ENCODE measurements at places on chromosomes 1 and 21.
A peak's percentile ranks its signal among the peaks of the same experiment; 100 is the strongest.

DNA sequence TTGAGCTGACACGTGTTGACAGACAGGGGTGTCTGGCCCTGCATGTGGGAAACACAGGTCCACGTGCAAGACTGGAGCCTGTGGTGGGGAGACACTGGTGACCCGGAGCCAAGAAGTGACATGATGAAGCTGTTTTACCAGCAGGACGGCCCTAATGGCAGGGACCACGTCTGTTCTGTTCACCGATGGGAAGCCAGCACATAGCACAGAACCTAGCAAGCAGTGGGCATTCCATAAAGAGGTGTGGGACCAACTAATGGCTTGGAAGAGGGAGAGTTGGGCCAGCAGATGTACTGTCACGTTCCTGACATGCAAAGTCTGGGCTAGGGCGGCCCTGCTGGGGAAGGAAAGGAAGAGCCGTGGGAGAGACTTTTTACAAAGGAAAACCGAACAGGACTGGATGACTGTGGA is 15.3 kb downstream of the NAV1 start:
- H3K36me3 ChIP-seq = no peaks in the 10 kb centered on the region
- DNase-seq = no peak
- H3K27me3 ChIP-seq = peaks cover 5% of the 10 kb centered on the region
- H3K4me3 ChIP-seq = no peak overlapping the region
- H3K27ac ChIP-seq = no peak overlapping the region

DNA sequence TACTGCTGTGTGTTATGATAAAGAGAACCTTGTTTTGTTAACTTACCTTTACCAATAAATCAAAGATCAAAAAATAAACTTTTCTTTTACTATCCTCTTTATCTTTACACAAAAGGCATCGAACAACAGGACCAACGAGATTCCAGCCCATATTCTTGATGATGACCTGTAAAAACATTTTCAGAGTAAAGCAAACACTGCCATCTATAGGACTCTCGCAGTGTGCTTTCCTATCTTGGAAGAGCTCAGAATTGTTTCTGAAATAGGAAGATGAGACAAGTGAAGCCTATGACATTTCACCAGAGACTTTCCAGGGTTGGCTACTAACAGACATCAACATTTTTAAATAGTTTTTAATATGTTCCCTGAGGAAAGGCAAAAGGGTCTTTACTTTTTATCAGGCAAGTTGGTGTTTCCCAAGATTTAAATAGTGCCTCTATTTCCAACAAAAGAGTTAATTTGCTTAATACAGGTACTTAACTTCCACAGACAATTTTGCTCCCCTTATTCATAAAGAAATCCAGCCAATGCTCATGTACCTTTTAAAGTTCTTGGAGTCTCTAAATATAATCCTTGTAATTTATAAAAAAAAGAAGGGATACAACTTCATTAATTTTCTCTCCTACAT is 7.3 kb downstream of the GLMN start:
- DNase-seq = no peak
- no peaks in the 10 kb centered on the region for H3K27me3 ChIP-seq
- no peak overlapping the region for H3K27ac ChIP-seq
- no peak overlapping the region for H3K4me3 ChIP-seq

DNA sequence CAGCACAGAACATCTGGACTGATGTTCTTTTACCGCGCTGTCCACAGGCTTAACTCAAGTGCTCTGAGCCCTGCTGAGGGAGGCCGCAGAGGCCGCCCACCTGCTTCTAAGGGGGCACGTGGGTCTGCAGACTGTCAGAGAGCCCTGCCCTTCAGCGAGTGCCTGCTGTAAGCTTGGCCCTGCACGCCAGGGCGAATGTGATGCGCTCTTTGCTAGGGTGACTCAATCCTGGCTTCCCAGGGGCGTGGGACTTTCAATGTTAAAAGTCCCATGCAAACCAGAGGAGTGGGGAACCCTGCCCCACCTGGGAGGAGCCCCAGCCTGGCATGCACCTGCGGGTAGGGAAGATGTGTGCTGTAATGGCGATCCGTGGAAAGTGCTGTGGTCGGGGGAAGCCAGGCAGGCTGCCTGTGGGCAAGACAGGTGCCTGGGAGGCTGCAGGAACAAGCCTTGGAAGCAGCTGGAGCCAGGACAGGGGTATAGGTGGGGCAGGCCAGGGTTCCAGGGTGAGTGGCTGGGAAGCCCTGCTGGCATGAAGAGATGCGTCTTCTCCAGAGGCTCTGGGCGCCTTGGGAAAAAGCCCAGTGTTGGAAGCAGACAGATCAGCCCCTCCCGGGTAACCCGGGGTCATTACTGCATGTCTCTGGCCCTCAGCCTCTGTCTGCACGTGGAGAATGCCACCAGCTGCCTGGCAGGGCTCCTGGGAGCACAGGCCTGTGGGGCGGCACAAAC is 594 bp upstream of the PANK4 start:
- peaks cover 14% of the 10 kb centered on the region for H3K27me3 ChIP-seq
- peaks cover 5% of the 10 kb centered on the region for H3K36me3 ChIP-seq
- peak; percentile 77 for DNase-seq
- peak overlapping the region; percentile 96 for H3K4me3 ChIP-seq
- peak overlapping the region; percentile 91 for H3K27ac ChIP-seq
- H3K4me1 ChIP-seq = peaks cover 38% of the 10 kb centered on the region

- H3K36me3 ChIP-seq = peaks cover 3% of the 10 kb centered on the region
- DNase-seq = no peak
- peaks cover 52% of the 10 kb centered on the region for H3K27me3 ChIP-seq
- no peak overlapping the region for H3K27ac ChIP-seq
Observed at GRCh38 chr1:20187103-20187812, 940 bp upstream of the PLA2G2C start.

DNA sequence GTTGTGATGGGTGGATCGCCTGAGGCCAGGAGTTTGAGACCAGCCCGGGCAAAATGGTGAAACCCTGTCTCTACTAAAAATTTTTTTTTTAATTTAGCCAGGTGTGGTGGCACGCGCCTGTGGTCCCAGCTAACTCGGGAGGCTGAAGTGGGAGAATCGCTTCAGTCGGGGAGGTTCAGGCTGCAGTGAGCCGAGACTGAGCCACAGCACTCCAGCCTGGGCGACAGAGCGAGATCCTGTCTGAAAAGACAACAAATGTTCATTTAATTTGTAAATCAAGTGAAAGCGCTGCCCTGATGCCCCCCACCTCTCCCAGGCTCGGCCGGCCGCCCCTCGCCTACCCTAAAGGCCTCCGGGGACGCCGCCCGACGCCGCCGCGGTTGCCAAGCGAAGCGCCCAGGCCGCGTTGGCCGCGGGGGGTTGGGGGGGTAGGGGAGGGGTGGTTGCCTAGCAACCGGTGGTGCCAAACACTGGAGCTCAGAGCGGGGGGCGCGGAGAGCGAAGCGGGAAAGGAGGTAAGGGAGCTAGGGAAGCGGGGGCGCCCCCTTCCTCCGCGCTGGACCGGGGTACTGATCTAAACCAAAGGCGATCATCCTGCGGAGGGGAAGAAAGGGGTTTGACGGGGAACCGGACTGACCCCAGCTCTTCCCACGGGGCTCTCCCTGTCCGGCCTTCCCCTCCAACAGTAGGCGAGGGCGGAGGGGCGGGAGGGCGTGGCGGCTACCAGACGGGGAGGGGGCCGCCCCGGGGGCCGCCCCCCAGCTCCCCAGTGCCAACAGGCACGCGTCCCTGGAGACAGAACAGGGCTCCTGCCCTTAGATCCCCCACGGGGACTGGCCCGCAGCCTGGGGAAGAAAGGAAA is at the start of gene TEKT2:
Gene TEKT2, plus strand, starts transcription at position 460 of the 862 bp plus-strand sequence. CDS start 828 bp downstream, outside the sequence.
- DNase-seq = no peak
- H3K36me3 ChIP-seq = no peaks in the 10 kb centered on the region
- H3K27me3 ChIP-seq = peaks cover 22% of the 10 kb centered on the region
- peak within 1 kb of the TSS; percentile 76 for H3K4me3 ChIP-seq
- H3K4me1 ChIP-seq = no peaks in the 10 kb centered on the region

- no peak overlapping the region for H3K27ac ChIP-seq
- no peak overlapping the region for H3K4me3 ChIP-seq
- no peaks in the 10 kb centered on the region for H3K36me3 ChIP-seq
- H3K4me1 ChIP-seq = no peaks in the 10 kb centered on the region
Observed at GRCh38 chr1:118217141-118217838, 32.3 kb upstream of the SPAG17 start.

DNA sequence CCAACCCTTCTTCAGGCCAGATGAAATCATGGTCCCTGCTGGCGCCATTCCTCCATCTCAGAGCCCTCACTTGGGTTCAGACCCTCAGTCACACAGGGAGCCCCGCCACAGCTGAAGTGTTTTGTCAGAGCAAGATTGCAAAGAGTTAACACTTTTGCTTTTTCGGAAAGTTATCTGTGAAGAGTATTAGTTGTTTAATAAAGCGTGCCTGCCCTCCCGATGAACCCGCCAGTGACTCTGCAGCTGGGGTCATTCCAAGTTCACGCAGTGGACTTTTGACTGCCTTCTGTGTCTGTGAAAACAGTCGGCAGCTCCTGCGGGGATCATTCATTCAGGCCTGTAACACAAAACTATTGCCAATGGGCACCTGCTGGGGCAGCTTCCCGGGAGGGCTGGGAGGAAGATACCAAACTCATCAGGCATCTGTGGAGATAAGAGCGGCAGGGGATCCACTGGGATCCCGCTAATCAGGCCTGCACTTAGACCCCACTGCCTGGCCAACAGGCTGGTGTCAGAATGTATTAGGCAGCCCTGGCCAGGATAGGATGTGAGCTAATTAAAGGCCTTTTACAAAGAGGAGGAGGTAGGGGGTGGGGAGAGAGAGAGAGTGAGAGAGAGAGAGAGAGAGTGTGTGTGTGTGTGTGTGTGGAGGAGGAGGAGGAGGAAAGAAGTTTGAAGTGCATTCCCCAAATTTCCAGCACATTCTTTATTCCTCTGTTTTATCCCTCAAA is 184.5 kb downstream of the DHRS3 start:
- DNase-seq = peak; percentile 12
- peak overlapping the region; percentile 58 for H3K4me3 ChIP-seq
- H3K27ac ChIP-seq = peak overlapping the region; percentile 89
- peaks cover 72% of the 10 kb centered on the region for H3K4me1 ChIP-seq
- H3K36me3 ChIP-seq = peaks cover 10% of the 10 kb centered on the region

- no peaks in the 10 kb centered on the region for H3K27me3 ChIP-seq
- no peaks in the 10 kb centered on the region for H3K36me3 ChIP-seq
- DNase-seq = no peak
- H3K27ac ChIP-seq = no peak overlapping the region
Observed at GRCh38 chr1:97034651-97035050, 313.1 kb downstream of the PTBP2 start.

- peak overlapping the region; percentile 5 for H3K4me3 ChIP-seq
- no peaks in the 10 kb centered on the region for H3K27me3 ChIP-seq
- no peak for DNase-seq
- peak overlapping the region; percentile 88 for H3K27ac ChIP-seq
Observed at GRCh38 chr1:183910845-183911244, 105.9 kb downstream of the RGL1 start.

GRCh38 chr1:109901524-109902145 is 9.0 kb upstream of the CSF1 start:
- H3K4me3 ChIP-seq = peak overlapping the region; percentile 4
- H3K4me1 ChIP-seq = peaks cover 48% of the 10 kb centered on the region
- peaks cover 8% of the 10 kb centered on the region for H3K36me3 ChIP-seq
- H3K27me3 ChIP-seq = peaks cover 7% of the 10 kb centered on the region
- peak overlapping the region; percentile 54 for H3K27ac ChIP-seq
- no peak for DNase-seq

DNA sequence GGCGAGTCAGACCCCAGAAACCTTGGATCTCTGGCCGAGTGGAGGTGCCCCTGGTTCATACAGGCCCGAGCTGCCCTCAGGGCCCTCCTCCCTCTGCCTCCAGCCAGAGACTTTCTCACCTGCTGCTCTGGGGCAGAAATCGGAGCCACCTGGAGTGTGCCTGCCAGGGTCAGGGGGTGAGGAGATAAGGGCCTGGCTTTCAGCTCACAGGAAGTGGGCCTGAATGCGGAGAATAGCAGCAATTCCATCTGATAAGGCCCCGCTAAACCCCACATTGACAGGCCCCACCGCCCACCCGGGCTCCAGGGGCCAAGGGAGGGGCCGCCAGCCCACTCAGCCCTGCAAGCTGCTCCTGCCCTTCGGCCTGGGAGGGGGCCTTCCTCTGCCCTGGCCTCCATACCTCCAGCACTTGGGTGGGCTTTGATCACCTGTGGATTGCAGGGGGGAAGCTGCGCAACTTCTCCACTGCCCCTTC is 123.7 kb upstream of the ARHGEF16 start:
- no peaks in the 10 kb centered on the region for H3K4me1 ChIP-seq
- no peak overlapping the region for H3K4me3 ChIP-seq
- no peaks in the 10 kb centered on the region for H3K36me3 ChIP-seq
- peaks cover 13% of the 10 kb centered on the region for H3K27me3 ChIP-seq
- H3K27ac ChIP-seq = no peak overlapping the region
- DNase-seq = no peak
